ENCODE measurements at places on chromosomes 12 and 14.

GRCh38 chr12:15962760-15963159, 51.6 kb downstream of the DERA start:
- DNase-seq: no peak

- DNase-seq: peak; percentile 30
Observed at GRCh38 chr12:26566675-26567074, 266.3 kb downstream of the ITPR2 start.

GRCh38 chr12:97046901-97047300, 139.8 kb downstream of the NEDD1 start:
- DNase-seq: no peak

DNA sequence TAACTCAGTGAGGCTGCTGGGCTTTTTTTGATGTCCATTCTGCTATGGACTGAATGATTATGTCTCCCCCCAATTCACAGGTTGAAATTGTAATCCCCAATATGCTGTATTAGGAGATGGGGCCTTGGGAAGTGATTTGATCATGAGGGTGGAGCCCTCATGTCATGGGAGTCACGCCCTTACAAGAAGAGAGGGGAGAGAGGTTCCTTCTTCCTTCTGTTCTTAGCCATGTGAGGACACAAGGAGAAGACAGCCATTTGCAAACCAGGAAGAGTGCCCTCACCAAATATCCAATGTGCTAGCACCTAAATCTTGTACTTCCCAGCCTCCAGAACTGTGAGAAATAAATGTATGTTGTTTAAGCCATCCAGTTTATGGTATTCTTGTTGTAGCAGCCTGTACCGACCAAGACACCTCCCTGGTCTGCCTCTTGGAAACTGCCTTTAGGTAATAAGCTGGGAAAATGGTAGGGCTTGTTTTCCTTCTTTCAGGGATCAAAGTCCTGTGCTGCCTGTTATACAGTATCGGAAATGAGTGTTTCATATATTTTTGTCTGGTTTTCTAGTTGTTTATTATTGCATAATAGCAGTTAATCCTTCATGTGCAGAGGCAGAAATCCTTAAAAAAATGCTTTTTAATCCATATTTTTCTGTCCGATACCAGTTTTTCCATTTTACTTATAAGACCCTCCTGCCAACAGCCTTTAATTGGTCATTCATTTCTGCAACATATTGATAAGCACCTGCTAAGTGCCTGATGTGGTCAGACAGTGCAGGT, 16.3 kb downstream of the BORCS5 start:
- no peak for DNase-seq

DNA sequence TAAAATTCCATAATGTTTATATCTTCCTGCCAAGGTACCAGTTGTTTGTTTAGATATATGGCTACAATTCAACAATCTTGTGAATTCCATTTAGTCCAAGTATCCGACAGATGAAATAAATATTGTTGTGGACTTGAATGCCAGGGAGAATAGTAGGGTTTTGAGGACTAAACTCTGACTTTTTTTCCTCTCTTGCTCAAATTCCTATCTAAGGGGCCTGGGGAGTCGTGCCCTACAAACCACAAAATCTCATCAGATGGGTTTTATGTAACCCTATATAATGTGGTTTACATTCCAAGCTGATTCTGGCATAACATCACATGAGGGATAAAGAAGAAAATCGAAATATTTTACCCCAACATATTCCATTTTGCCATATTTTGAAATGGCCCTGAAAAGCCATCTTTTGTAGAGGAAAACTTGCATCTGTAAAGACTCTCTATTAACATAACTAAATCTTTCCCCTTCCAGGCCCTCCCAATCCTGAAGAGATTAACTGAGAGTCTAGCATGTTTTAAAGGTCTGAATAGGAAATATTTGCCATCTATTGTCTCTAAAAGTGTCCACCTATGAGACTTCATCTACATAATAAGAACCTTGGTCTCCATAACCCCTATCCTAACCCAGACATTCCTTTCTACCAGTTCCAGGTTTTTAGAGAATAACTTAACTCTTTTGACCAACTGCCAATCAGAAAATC, 184.7 kb upstream of the KITLG start:
- DNase-seq: no peak

GRCh38 chr12:6773590-6774351, 1.5 kb downstream of the LAG3 start:
- no peak for DNase-seq

- DNase-seq: no peak
Observed at GRCh38 chr12:66603981-66604479, 74.8 kb downstream of the GRIP1 start.

DNA sequence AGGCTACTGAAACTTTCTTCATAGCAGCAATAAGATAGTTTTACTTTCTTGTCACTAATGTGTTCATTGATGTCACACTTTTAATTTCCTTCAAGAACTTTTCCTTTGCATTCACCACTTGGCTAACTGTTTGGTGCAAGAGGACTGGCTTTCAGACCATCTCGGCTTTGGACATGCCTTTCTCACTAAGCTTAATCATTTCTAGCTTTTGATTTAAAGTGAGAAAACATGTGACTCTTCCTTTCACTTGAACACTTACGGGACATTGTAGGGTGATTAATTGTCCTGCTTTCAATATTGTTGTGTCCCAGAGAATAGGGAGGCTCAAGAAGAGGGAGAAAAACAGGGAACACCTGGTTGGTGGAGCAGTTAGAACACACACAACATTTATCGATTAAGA, 41.9 kb downstream of the IFNG start:
- DNase-seq: no peak

GRCh38 chr14:96095581-96096476, 56.7 kb downstream of the C14orf132 start:
- no peak for DNase-seq

DNA sequence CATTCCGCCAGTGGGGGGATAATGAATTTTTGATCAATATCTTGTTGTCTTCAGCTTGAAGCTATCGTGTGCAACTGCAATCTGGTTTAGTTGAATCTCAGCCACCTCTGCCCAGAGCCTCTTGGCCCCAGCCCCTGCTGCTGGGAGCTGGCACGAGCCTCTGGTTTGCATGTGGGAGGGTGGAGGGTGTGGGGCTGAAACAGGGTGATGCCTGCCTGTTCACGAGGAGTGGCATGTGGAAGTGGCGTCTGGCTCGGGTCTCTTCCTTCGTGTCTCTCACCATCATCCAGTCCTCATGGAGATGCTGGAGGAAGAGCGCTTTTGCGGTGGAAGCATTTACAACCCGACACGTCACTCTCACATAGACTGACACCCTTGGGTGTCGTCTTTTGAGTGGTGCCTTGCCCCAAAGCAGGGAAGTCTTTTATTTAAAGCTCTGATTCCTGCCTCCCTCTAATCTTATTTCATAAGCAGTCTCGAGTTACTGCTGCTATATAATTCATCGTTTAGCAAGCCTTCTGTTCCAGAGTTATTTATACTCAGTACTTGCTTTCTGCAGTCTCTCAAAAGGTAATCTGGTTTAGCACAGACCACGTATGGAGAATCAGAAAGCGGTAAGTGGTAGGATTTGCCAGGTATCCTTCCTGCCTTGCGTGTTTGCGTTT, 64.5 kb downstream of the AACS start:
- DNase-seq: peak; percentile 39
